Stimulated activated CD4-positive, alpha-beta T cell treated with anti-CD3 and anti-CD28 coated beads, Interleukin-4, amount 100 ng/mL, for 4 hours (primary cell): ENCODE measurements at places on chromosomes 5 and 9.
A peak's percentile ranks its signal among the peaks of the same experiment; 100 is the strongest.

- DNase-seq: no peak
Observed at GRCh38 chr5:39750661-39751060, 325.9 kb upstream of the DAB2 start.

DNA sequence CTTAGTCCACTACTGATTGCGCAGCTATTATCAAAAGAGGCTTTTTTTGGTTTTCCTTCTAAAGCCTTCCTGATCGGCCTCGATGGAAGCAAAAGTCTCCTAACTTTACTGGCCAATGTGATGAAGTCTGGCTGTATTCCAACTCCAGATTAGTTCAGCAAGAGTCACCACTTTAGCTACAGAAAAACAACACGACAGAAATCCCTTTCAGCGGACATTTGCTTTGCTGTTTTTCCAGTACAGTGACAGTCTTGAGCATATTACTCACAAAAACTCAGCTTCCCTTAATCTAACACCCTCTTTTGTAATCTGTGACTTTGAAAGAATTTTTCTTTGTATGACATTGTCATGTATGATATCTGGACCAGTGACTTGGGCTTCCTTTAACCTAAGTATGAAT lies 95.7 kb downstream of the HOMER1 start:
- DNase-seq: no peak

- no peak for DNase-seq
Observed at GRCh38 chr5:170693701-170694100, 89.8 kb upstream of the GABRP start.

DNA sequence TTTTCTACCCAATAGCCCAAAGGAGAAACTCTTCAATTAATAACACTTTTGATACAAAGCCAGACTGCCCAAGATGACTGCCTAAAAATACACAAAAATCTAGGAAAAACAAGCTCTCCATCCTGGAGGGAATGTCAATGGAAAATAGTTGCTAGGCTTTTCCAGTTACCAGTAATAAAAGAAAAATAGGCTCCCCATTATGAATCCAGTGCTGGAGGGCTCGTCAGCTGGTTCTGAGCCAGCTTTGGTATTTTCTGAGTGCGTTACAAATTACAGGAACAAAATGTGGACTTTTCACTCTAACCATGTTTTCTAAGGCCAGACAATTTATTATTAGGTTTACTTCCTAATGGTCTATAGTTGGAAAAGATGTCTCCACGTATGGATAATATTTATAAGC lies 414.5 kb downstream of the ACTL7B start:
- DNase-seq: no peak

DNA sequence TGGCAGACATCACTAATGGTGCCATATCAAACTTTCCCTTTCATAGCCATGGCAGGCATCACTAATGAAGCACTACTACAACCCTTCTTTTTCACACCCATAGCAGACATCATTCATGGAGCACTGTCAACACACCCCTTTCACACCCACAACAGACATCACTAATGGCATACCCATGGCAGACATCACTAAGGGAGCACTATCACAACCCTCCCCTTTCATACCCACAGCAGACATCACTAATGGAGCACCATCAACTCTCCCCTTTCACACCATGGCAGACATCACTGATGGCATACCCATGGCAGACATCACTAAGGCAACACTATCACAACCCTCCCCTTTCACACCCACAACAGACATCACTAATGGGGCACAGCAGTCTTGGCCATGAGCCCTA lies 33.7 kb downstream of the LAMC3 start:
- DNase-seq: no peak

GRCh38 chr5:113202287-113202686 lies 225.7 kb downstream of the DCP2 start:
- DNase-seq: no peak

DNA sequence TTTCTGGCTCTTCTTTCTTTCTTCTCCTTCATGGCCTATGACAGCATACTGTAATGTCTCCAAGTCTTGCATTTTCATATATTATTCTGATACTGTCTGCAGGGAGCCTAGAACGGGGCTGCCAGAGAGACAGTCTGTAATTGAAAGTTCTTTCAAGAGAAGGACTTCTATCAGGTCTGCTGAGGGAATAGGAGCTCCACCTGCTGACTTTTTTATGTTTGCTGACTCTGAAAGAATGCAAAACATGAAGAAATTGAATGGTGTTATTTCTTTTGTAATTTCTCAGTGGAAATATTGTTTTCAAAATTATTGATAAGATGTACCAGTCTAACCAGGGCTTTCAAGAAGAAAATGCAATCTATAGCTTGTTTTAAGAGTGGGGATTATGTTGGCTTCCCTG lies 121.9 kb upstream of the RFX3 start:
- no peak for DNase-seq

DNA sequence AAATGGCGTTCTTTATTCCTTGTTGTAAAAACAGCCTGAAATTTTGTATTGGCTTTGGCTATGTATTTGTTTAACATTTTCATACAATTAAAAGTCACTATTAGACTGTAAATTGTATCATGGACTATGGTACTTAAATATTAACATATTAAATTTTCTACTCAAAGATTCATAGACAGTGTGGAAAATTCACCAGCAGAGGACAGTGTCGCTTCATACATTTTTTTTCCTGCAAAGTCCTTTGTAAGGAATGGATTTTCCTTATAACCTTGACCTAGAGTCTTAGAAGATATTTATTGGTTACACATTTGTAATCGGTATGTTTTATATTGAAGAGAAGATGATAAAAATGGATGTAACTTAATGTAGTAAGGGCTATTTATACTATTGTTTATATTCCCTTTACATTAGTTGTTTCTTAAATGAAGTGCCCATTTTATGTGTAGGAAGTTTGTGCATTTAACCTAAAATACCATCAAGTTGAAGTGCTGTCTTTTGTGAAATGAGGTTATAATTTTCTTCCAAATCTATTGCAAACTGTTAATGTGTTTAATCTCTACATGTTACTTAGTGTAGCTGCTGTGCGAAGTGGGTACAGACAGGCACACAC lies 150.1 kb downstream of the KDM4C start:
- no peak for DNase-seq

GRCh38 chr9:36893911-36894310 lies 140.2 kb downstream of the PAX5 start:
- no peak for DNase-seq

DNA sequence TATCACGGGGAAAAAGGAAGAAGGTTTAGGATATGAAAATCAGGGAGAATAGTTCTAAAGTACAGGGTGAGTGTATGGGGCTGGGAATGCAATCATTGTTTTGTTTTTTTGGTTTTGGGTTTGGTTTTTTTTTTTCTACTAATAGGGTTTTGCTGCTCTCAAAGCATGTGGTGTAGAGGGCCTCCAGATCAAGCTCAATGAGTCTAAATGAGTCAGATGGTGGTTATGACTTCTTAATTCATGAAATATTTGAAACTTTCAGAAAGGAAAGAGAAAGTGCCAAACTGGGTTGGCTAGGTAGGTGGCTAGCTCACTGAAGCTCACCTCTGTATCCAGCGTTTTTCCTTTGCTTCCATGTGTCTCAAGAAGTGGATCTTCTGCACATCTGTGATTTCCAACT lies 10.7 kb downstream of the OR1L8 start:
- no peak for DNase-seq

DNA sequence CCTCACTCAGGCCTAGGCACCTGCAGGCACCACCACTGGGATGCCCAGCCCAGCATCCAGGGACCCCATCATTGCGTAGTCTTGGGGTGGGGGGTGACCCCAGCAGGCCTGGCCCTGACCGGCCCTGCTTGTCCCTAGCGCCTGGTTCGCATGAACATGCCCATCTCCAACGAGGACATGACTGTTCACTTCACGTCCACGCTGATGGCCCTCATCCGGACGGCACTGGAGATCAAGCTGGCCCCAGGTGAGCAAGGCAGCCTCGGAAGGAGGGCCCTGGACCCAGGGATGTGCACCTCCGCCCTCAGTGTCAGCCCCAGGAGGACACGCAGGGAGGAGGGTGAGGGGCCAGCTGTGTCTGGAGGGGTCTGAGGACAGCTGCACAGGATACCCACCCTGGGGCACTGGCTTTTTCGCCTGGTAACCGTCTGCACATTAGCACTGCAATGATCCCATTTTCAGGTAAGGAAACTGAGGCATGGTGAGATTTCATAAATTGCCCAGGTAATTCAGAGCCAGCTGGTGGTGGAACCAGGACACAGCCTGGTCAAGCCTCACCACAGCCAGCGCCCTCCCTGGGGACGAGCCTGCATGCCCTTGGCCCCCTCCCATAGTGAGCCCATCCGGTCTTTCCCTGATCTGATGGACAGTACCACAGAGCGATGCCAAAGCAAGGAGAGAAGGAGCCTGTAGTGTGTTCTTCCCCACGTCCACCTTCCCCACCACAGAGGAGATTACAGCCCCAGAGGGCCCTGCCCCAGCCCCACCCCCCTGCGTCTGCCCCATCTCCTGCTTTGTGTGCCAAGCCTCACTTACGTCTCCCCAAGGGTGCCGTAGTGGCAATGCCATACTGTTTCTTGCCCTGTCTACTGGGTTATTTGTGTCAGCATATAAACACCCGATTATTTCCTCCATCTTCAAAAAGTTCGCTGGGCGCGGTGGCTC lies 228.3 kb downstream of the CACNA1B start:
- DNase-seq: no peak

DNA sequence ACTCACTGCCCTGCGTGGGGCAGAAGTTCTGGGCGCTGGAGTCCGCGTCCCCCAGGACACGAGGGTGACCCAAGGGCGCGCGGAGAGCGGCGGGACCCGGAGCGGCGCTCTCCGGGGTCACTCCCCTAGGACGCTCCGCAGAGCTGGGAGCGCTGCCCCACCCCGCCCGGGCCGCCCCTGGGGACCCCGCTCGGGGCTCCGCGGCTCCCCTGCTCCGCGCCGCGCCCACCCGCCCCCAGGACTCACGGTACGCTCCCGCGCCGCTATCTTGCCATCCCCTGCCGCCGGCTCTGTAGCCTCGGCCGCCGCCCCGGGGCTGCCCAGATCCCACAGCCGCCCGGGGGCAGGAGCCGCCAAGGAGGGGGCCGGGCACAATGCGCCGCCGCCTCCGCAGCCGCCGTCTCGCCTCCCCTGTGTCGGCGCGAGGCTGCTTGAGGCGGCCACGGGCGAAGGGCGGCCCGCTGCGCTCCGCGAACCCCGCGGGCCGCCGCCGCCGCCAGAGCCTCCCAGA lies 303 bp downstream of the LIFR start:
- DNase-seq: peak; percentile 7

DNA sequence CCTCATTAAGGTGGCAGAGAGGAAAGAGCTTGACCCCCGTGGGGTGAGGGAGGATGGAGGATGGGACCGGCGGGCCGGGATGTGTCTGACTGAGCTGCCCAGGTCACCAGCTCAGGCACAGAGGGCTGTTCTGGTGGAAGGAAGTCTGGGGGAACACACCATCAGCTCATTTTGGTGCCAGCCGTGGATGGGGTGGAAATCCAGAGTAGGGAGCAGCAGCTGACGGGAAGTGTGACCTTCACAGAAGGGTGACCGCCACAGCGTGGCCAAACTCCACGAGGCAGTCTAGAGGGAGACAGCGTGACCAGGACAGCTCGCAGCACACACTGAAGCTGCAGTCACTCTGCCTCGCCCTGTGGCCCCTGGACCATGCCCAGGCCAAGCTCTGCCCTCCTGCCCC lies 45.3 kb upstream of the PHYKPL start:
- DNase-seq: no peak

DNA sequence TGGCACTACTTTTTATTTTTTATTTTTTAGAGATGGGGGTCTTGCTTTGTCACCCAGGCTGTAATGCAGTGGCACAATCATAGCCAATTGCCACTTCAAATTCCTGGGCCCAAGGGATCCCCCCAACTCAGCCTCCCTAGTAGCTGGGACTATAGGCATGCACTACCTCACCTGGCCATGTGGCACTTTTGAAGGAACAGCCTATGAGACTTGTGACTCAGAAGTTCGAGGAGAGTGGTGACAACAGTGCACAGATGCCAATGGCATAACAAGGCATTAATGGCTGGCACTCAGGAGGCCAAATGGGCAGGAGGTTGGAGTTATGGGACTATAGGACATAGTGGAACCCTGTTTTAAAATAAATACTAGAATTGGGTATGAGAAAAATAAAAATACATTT lies 33.7 kb downstream of the ANKRD31 start:
- no peak for DNase-seq

- no peak for DNase-seq
Observed at GRCh38 chr9:75051285-75051684, 23.2 kb upstream of the CARNMT1 start.

- no peak for DNase-seq
Observed at GRCh38 chr9:114406441-114406840, 18.7 kb upstream of the AKNA start.

GRCh38 chr5:60280943-60281342 lies 387.4 kb upstream of the PDE4D start:
- no peak for DNase-seq

GRCh38 chr9:124291801-124292396 lies 34.1 kb downstream of the NEK6 start:
- DNase-seq: peak; percentile 10

DNA sequence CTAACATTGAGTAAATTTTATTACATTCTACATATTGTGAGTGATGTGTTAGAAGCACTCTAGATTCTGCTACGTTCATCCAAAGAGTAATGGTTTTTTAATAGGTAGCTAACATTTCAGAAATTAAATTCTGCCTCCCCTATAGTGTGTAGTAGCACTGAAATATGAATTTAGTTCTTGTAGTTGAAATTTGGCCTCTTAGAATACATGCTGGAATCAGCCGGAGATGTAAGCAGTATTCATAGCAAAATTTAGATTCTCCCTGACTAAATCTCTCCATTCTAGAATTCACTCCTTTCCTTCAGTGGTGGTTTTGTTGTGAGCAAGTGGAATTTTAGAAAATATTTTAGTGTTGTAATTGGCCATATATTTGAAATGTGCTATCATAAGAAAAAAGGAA lies 799.9 kb upstream of the CDH10 start:
- no peak for DNase-seq

GRCh38 chr9:69593301-69593700 lies 78.9 kb downstream of the APBA1 start:
- no peak for DNase-seq

GRCh38 chr5:893137-893506 lies 438 bp downstream of the TRIP13 start:
- no peak for DNase-seq

DNA sequence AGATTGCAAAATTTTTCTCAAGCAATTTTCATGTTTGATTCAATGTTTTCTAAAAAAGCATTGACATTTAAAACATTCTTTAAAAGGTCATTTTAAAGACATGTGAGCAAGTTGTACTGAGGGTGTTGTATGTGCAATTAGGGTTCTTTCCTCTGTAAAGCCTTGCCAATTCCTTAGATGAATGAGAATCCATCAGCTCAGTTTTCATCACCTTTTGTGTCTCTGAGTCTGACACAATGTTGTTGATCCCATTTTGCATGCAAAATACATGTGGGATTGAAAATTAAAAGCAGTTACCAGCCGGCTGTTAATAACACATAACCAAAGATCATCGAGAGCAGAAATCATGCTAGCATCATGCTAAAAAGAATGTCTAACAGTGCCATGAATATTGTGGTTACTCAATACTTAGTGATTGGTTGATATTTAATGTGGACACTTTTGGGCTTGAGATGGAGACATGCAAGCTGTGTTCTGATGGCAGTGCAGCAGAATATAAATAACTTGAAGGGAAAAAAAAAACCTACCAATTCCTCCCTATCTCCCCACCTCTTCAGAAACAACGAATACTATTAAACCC lies 57.7 kb downstream of the FGF10 start:
- no peak for DNase-seq

- DNase-seq: no peak
Observed at GRCh38 chr5:160537940-160538339, 116.3 kb downstream of the PTTG1 start.
